ENCODE measurements at places on chromosomes 11 and 22.

DNA sequence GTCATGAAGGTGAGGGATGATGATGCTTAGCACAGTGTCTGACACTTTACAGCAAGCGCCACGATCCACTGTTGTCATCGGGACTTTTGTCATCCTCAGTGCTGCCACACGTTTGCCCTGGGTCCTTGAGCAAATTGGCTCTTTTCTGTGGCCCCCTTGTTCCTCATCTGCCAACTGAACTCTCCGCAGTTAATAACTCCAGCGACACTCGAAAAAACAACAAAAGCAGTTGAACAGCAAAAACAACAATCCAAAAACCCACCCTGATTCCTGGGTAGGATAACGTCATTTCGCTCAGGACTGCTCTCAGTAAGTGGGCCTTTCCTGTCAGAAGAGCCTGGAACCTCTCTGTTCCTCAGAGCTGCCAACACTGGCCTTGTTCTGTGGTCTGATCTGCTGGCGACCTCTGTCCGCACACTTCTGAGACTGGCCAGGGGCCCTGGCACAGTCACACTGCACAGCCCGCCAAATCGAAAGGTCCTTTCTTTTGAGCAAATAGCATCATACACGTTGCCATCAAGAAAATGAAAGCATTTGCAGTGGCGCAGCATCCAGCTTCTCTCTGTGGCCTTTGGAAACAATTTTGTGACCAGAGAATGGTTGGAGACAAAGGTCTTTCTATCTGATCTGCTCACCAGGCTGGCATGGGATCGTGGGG is 79.9 kb upstream of the SYT13 start:
- DNase-seq = no peak

DNA sequence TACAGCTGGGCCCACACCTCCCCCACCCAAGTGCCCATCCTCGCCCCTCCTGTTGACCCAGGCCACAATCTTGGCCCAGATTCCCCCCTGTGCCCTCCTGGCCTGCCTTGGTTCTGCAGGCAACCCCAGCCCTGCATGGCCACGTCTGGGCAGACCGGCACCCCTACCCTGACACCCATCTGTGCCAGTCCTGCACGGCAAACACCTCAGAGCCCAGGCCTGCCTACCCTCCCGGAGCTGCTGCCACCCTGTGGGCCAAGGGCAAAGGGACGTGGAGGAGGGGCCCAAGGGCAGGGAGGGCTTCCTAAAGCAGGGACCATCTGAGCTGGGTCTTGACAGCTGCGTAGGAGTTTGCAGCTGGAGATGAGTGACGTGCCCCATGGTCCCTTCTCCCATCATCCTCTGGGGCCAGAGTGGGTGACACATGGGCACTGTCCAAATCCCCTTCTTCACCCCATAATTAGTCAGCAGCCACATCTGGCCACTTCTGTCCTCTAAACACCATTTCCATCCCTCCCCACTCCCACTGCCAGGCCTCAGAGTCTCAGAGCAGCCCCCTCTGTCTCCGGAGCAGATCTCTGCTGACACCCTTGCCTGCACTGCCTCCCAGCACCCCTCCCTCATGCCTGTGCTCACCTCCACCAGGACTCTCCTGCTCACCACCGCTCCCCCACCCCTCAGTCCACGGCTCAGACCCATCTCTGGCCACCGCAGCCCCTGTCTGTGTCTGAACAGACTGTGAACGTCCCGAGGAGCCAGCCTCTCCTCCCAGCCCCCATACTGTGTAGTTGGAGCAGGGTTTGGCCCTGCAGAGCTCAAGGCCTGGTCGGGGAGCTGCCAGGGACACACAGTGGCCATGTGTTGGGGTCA is 35.6 kb upstream of the PPARA start:
- DNase-seq = no peak

GRCh38 chr22:49646876-49647275 is 180.8 kb downstream of the BRD1 start:
- DNase-seq = no peak

DNA sequence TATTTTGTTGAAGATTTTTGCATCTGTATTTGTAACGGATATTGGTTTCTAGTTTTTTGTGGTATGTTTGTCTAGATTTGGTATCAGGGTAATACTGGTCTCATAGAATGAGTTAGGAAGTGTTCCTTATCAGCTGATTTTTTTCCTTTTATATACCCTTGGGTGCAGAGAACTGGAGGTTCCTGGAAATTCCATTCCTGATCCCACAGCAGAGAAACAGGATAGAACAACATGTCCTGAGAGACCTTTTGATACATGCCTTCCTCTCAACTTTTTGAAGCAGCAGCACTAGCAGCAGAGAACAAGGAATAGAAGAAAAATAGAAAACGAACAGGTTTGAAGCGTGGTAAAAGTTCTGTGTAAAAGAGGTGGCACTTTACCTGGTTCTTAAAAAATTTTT is 36.8 kb downstream of the BIRC2 start:
- DNase-seq = no peak

- DNase-seq = no peak
Observed at GRCh38 chr11:72779495-72780128, 14.2 kb downstream of the STARD10 start.

- DNase-seq = no peak
Observed at GRCh38 chr11:130639369-130639768, 190.9 kb downstream of the ADAMTS15 start.

GRCh38 chr22:27719535-27720227 is 81.9 kb downstream of the MN1 start:
- DNase-seq = no peak

GRCh38 chr22:49011769-49012648 is 815.7 kb downstream of the BRD1 start:
- DNase-seq = no peak

GRCh38 chr11:90775567-90776165 is 552.8 kb upstream of the CHORDC1 start:
- no peak for DNase-seq

- no peak for DNase-seq
Observed at GRCh38 chr11:127873478-127873877, 713.9 kb downstream of the ETS1 start.

DNA sequence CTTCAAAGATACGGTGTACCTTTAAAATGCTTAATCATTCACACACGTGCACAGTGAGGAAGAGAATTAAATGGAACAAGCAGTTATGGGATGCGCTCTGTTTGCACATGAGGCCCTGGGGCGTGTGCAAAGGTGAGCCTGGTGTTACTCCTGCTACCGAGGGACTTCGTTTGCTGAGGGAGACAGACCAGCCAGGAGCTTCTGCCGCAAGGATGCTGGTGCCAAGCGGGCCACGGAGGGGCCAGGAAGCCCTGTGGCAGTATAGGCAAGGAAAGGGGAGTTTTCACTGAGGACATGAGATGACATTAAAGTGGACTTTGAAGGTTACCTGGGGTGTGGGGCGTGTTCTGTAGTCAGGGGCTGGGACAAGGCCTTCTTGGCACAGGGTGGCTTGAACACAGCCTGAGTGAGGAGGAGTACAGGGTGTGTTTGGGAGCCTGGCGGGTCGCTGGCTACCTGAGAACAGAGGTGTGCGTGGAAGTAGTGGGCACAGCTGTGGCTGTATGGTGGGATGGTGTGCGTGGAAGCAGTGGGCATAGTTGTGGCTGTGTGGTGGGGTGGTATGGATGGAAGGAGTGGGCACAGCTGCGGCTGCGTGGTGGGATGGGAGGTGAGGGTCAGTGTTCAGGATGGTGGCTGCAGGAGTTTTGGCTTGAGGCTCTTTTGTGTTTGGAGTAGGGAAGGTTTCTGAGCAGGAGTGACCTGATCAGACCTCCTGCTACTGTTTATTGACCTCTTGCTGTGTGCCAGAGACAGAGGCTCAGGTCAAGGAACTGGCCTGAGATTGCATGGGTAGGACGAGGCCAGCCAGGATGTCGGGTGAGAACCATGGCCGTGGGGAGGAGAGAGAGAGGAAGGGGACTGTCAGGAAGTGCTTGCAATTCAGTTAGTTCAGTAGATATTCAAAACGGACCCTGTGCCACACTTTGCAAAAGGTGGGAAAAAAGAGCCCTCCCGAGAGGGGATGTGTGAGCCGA is 13.7 kb downstream of the TBC1D22A start:
- DNase-seq = no peak

DNA sequence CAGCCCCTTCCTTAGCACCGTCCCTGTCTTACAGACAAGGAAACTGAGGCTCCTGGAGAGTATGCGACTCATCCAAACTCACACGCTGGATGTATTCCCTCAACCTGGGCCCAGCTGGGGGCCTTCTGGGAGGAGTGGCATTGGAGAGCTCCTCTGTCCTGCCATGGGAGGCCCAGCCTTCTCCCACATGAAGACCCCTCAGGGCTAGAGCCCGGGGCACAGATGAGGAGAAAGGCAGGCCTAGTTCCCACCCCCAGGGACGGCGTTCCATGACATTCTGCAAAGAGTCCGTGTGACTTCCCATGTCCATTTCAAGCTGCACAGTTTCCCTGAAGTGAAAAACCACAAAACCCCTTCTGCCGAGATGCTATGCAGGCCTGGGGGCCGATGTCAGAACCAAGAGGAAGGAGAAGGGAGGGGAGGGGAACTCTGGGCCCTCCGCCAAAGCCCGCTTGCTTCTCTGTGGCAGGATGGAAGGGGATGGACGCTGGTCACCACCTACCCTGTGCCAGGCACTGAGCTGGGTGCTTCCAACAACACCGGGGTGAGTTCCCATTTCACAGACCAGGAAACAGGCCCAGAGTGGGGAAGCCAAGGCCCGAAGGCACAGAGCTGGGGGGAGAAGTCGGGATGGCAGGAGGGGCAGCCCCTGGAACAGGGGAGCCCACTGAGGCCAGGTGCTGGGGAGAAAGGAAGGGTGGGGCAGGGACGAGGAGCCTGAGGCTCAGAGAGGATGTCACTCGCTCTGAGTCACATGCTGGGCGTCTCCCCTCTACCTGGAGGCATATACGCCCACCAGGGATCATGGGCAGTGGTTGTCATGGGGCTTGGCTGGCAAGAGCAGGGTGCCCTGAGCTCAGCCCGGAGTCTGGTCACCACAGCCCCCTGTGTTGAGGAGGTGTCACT is 15.7 kb downstream of the RAC2 start:
- DNase-seq = no peak

DNA sequence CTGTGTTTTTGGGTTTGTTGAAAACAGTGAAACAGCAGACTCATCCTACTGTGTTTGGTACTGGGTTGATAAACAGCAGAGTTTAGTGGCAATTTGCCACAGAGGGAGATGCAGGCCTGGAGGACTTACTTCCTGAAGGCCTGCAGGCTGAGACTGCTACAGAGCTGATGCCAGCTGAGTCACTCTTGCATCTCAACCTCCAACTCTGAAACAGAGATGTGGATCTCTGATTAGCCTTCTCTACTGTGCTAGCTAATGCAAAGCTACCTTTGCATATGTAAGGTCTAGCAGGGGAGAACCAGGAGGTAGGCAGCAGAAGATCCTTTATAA is 14.3 kb downstream of the ATP5MG start:
- DNase-seq = no peak

DNA sequence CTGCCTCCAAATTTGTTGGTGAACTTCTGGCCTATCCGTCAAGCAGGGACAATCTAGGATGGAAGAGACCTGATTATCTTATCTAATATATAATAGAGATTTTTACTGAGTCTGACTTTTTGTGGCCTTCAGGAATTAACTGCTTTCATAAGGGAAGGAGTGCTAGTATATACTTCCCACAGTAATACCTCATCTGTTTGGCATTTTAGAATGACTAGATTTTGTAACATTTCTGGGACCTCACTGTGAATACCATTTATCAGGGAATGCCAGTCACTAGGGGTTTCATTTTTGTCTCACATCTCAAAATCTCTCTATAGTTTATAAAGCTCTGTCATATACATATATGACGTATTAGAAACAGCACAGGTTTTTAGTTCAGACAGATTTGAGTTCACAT is 114.3 kb downstream of the INSC start:
- no peak for DNase-seq

GRCh38 chr11:94455861-94456260 is 37.8 kb downstream of the MRE11 start:
- DNase-seq = no peak

- DNase-seq = no peak
Observed at GRCh38 chr11:61117168-61117520, 14.9 kb downstream of the CD5 start.

- no peak for DNase-seq
Observed at GRCh38 chr11:3225826-3226750, 6.1 kb downstream of the MRGPRE start.

- DNase-seq = no peak
Observed at GRCh38 chr11:133918608-133919260, 38.0 kb downstream of the IGSF9B start.

Measured in brain pericyte (primary cell).